Stimulated activated memory B cell treated with anti-CD40 and anti-IgM and Interleukin-4, amounts not matched to agents 10 μg/mL and 1 μg/mL and 100 μg/mL, for 72 hours (primary cell): ENCODE measurements at places on chromosomes 7 and 10.

- no peak for ATAC-seq
Observed at GRCh38 chr10:10772411-10772810, 245.3 kb upstream of the CELF2 start.

DNA sequence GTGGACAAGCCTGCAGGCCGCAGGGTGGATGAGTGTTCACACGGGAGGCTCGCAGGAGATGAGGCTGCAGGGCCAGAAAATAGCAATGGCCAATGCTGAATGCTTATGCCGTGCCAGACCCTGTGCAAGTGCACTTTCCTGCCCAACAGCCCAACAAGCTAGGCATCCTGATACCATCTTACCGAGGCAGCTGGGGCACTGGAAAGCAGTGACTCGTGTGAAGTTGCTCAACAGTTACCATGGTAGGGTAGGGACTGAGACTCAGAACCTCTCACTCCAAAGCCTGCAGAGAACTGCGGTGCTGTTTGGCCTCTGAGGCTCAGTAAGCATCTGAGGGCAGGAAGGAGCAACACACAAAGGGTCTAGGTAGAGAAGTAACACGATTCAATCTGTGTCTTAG lies 43.7 kb downstream of the JAZF1 start:
- no peak for ATAC-seq

DNA sequence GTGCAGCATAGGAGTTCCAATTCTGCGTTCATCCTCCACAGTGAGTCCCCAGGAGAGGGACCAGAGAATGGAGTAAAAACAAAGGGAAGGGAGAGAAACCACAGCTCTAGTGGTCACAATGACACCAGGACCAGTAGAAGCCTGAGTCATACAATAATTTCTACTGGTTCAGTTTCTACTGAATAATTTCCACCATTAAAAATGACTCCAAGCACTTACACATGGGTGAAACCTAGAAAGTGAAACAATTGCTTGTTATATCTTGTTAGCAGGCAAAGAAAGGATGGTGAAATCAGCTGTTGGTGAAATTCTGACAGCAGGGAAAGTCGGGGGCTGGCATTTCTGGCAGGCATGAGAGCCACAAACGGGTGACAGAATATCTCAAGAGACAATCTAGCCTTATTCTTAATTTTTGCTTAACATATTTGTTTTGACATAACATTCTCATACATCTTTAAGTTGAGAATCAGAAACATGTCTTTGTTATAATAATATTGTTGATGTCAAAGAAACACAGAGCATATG lies 1065.8 kb upstream of the C7orf33 start:
- no peak for ATAC-seq

DNA sequence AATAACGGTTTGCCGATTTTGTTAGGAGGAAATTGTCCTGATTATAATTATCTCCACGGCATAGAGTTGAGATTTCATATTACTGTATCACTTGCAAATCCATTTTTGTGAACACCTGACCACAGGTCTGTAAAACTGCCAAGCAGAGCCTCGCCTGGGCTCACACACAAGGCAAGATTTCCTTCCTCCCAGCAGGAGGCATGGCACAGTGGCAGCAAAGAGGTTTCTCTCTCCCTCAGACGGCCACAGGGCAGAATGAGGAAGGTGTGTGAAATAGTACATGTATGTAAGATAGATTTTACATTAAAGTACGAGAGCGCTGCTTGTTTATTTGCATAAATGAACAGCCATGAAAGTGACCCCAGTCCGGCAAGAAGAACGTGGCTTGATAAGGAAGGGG lies 130.1 kb downstream of the CELF2 start:
- peak; percentile 64 for ATAC-seq

DNA sequence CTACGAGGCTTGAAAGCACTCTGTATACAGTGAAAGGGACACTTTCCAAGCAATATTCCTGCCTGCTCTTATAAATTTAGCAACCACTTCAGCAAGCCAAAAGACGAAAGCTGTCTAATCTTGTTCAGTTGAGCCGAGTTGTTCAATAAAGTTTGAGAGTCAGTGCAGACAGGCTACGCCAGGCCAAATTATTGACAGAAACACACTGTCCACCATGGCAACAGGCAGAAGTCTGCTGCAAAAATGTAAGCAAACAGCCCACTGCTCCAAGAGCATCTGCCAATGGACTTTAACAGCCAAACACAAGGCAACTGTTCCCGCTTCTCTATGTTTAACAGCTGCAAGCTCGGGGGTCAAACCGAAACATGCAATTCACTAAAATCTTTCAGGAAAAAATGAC lies 85.7 kb downstream of the GLI3 start:
- no peak for ATAC-seq

- no peak for ATAC-seq
Observed at GRCh38 chr7:78535655-78536054, 737.1 kb downstream of the PHTF2 start.

- ATAC-seq: no peak
Observed at GRCh38 chr10:72043016-72043834, 45.1 kb downstream of the SPOCK2 start.

DNA sequence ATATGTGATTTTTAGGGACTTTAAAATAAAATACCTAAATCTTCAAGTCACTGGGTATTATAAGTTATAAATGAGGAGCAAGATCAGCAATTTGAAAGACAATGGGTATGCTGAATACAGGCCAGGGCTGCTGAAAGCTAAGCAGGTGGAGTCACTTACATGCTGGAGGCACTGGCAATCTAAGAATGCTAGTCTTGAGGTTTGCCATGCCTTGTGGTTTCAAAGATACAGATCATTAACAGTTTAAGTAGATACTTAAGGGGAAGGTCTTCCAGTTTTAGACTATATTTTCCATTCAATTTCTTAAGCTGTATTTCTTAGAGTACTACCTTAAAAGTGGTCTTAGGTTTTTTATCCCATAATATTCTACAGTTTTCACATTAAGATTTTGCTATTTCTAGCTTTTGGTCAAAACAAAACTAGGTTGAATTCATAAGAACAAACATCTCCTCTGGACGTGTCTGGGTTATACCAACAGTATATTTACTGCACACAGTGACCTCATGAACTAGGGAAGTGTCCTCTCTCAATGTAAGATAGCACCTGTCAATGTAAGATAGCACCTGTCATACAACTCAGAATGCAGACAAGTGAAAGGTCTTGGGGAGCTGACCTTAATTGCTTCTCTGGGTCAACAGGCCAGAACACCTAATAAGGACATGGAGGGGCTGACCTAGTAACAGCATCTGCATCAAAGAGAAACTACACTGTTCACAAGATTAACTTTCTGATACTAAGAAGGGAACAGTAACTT lies 2.0 kb downstream of the SRI start:
- ATAC-seq: peak; percentile 79

DNA sequence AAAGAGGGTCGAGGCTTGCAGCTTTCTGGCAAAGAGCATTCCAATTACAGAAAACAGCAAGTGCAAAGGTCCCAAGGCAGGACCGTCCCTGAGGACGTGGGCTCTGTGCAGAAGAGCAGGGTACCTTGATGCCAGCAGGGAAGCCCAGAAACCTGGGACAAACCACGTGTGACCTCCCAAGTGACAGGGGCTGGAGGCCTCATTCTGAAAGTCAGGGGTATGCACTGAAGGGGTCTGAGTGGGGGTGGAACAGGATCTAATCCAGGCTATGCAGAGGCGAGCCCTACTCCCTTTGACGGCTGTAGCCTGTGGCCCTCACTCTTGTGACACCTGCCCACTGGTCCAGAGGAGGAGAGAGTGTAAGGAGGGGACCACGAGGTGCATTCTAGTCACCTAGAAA lies 22.9 kb downstream of the TMEM273 start:
- ATAC-seq: no peak

DNA sequence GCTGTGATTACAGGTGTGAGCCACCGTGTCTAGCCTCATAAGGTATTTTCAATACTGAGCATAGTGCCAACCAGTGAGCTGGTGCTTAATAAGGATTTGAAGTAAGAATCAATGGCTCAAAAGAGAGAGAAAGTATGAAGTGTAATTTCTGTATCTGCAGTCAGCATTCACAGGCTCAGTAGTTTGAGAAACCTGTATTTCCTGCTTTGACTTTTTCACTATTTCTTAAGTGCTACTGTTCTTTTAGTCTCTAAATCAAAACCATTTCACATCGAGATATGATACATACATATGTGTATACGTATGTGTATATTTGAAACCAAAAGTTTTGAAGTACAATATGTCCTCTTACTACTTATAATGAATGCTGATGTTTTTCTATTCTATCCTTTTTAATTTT lies 189.9 kb downstream of the PPP1R9A start:
- ATAC-seq: no peak

- ATAC-seq: no peak
Observed at GRCh38 chr7:2465928-2466327, 10.3 kb downstream of the GRIFIN start.

- peak; percentile 56 for ATAC-seq
Observed at GRCh38 chr10:102635377-102635776, 8.9 kb upstream of the TRIM8 start.

DNA sequence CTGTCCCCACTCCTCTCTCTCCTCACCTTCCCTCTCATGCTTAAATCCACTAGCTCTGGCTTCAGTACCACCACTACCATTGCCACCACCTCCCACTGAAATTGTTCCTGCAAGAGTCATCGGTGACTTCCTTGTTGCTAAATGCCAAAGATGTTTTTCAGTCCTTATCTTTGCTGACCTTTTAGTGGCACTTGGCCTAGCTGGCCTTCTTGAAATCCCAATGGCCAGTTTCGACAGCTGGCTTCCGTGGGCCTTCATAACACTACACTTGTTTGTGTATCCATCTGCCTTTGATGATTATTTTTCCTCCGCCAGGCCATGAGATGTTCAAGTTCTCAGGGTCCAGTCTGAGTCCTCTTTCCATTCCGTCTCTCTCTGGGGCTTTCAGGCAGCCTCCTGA lies 118.2 kb upstream of the NANOS1 start:
- no peak for ATAC-seq
